Omental fat pad (tissue), 4 donors: ENCODE measurements at places on chromosomes 5 and 9. TPM values are rescaled to one million over a fixed set of nuclear protein-coding genes. Genes with fewer than 3 reads are reported as not detected.

TEK gene
- 65.6 TPM for total RNA-seq

GRM6 gene
- not detected for total RNA-seq

GDNF gene
- total RNA-seq, result not detected

PCDHGC5 gene
- 1.1 TPM for total RNA-seq

IFNA21 gene
- total RNA-seq, result not detected

SLC4A9 gene
- total RNA-seq, result 0.12 TPM

PNPLA7 gene
- 7.1 TPM for total RNA-seq

KLF4 gene
- 264 TPM for total RNA-seq

FOXD4 gene
- total RNA-seq, result not detected

- DNase-seq, result no peak
Measured at GRCh38 chr5:38871058-38871605, 25.3 kb downstream of the OSMR start.

DNA sequence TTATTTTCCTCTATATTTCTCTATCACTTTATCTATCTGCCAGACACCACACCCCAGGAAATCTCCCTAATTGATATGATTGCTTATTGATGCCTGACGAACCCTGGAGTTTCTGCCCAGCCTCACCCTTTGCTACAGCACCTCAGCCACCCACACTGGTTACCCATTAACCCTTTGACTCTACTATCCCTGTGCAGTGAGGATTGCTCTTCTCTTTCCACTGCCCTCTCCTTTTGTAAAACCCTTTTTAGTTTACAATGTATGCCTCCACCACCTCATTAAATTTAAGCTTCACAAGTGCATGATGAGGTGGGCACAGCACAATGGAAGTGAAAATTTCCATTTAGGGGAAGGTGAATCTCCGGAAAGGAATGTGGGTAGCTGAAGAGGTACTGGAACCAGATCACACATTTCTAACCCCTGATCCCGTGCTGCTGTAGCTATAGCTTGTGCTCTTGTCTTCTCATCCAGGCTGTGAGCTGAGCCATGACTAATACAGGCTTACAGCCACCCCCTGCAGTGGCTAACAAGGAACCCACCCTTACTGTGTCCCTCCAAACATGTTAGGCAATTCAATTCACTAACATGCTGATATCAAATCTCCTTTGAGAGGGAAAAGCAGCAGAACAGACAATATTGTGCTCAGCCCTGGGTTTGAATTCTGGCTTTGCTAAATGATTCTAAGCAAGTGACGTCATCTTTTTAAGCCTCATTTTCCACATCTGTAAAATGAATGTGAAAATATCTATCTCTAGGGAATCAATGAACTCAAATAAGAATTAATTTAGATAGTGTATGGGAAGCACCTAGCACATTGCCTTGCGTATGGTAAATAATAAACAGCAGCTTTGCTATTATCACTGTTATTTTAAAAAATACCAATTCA is 186.9 kb upstream of the TRIM32 start:
- no peak for DNase-seq

GRCh38 chr5:158120760-158121159 is 261.8 kb upstream of the CLINT1 start:
- no peak for DNase-seq

DNA sequence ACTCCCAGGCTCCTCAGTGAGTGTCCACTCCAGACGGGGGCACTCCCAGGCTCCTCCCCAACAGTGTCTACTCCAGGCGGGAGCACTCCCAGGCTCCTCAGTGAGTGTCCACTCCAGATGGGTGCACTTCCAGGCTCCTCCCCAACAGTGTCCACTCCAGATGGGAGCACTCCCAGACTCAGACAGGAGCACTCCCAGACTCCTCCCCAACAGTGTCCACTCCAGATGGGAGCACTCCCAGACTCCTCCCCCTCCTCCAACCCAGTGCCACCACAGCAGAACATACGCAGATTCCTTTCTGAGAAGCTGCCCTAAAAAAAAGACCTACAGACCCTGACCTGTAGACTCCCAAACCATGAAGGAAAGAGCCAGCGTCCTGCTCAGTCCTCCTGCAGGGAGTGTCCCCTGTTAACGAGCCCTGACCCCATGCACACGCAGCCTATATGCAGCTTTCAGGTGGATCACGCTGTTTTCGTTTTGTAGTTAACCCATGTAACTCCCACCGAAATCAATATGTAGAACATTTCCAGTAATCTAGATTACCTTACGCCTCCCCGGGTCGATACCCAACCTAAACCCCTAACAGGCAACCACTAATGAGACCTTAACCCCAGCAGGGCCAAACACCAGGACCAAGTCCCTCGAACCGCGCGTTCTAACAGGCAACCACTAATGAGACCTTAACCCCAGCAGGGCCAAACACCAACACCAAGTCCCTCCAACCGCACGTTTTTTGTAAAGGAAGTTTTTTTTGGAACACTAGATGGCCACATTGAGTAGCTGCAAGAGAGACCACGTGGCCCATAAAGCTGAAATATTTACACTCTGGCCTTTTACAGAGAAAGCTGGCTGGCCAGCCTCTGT is 15.7 kb downstream of the PNPLA7 start:
- no peak for DNase-seq

DNA sequence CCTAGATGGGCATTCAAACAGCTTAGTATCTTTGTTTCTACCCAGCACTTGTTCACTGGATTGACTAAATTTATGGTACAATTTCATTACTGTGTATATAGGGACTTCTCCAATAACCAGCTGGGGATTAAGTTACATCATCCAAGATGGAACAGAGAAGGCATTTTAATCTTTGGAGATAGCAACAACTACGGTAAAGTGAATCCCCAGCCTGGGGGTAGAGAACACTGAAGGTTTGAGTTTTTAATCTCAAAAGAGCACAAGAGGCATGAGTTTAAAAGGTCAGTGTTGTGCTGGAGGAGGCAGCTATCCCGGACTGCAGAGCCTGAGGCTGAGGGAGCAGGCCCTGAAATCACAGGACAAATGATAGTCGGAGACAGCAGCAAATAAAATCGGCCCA is 28.6 kb downstream of the DDX31 start:
- no peak for DNase-seq

DNA sequence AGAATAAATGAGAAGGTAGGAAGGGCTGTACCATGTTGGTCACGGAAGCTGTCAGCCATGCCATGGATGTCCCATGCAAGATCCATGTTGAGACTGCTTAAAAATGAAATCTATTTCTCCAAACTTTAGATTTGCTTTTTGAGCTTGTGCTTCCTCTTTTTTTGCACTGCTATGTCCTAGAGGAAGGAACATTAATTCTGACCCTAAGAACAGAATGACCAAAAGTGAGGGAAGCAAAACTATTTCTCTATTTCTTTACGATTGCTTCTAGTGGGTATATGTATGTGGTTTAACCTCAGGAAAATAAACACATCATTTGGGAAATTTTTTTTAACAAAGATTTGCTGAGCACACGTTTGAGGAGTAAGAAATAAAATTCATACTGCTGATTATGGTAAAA is 84.6 kb downstream of the USP20 start:
- no peak for DNase-seq

DNA sequence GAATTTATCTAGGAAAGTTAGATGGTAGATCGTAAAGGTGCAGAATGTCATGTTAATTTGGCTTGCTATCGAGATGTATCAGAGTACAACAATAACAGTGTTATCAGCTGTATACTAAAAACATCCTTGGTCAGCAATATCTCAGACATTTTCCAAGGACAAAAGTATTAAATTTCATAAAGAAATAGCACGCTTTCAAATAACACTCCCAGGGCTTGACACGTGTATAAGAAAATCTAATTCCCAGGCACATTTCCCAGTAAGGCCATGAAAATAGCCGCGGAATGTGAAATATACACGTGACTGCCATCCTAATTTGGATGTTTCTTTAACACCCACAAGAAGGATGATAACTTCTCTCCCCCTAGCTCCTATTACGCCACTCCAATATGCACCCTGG is 17.7 kb upstream of the SYK start:
- no peak for DNase-seq

DNA sequence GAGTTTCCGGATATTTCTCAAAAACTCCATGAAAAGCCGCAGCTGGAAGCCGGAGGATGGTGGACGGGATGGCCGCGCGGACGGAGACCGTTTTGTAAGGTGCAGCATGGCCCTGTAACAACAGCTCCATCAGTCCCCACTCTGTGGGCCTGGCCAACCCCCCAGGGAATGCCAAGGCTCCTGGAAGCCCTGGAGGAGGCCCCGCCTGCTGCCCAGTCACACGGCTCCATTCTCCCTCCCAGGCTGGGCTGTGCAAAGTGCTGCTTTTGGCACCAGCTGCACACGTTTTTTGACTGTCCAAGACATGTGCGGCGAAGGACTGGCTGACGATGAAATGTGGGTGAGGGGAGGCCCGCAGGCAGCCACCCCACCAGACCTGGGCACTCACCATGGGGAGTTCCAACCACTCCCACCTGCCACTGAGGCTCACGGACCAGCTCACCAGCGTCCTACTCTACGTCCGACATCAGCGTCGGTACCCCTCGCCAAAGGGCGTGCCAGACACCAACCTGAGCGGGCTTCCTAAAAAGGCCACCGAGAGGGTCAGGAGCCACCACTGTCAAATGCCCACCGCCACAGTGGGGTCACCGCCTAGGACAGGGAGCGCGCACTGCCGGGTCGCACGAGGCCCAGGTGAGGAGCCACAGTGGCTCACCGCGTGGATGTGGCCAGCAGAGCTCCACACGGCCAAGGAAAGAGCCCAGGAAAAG is 27.3 kb downstream of the PNPLA7 start:
- DNase-seq, result no peak
